ENCODE measurements at places on chromosomes 4 and X. TPM values are rescaled to one million over a fixed set of nuclear protein-coding genes. Genes with fewer than 3 reads are reported as not detected.

- peak; percentile 91 for ATAC-seq
Measured at GRCh38 chr4:152106113-152106763, 345.4 kb upstream of the GATB start.

- ATAC-seq: no peak
Measured at GRCh38 chrX:52933976-52934703, 24.2 kb downstream of the FAM156A start.

Gene LUZP4
- not detected for total RNA-seq

DNA sequence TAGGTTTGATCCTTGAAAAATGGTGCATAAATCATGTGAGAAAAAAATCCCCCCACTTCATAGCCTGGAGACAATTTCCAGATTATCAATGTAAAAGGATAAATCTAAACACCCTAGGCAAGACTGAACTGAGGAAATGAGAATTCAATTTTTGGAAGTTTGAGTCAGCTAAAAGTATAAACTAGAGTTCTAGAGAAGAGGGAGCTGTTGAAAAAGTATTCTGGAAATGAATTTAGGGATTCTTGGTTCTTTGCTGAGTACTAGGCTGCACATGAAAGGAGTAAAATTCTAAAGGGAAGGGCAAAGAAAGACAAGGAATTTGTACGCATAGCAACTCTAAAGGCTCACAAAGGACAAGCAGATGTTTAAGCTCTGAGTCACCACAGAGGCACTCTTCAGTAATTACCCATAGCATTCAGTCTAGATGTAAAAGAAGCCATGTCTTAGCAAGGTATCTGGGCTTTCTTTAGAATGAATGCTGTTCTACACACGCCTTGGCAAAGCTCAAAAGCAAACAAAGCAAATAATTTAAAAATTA lies 896.5 kb downstream of the PDHA2 start:
- no peak for ATAC-seq

DNA sequence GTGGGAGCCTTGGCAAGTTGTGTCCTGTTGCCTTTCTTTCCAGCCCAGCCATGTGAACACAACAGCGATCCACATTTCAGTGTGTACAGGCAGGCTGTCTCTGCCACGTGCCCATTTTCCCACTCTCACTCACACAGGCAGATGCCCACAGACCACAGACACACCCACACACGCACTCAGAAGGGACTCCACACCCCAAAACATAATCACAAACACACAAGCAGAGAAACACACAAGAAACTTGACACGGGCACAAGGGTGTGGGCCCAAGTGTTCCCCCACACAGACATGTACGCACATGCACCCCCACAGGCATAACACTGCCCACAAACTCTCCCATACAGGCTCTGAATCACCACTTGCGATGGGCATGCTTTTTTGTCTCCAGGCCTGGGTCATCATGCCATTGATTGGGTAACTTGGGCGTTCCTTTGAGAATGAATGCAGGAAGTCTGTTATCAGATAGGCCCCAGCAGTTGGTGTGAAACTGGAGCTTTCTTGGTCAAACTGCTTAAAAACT lies 84.3 kb downstream of the NBDY start:
- ATAC-seq: peak; percentile 99

Gene GIMD1
- not detected for total RNA-seq

Gene IL2RG
- 1.9 TPM for total RNA-seq

Gene ERAS
- not detected for total RNA-seq

Gene KLB
- total RNA-seq: 0.32 TPM

GRCh38 chr4:30126351-30126750 lies 593.8 kb upstream of the PCDH7 start:
- no peak for ATAC-seq

DNA sequence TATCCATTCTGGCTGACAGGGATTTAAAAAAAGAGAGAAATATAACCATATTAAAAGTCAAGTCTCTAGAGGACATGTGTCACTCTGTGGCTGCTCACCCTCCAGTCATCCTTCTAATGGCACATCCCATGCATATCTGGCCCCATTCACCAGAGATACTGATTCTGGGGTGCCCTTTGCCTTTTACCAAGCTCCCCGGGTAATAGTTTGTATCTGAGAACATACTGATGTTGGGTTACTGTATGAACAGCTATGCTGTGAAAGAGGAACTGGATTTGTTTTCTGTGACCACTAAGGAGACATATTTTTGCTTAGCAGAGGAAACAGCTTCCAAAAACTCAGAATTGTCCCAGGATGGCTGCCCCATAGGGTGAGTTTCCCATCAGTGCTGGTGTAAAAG lies 56.0 kb downstream of the SAT1 start:
- ATAC-seq: no peak

DNA sequence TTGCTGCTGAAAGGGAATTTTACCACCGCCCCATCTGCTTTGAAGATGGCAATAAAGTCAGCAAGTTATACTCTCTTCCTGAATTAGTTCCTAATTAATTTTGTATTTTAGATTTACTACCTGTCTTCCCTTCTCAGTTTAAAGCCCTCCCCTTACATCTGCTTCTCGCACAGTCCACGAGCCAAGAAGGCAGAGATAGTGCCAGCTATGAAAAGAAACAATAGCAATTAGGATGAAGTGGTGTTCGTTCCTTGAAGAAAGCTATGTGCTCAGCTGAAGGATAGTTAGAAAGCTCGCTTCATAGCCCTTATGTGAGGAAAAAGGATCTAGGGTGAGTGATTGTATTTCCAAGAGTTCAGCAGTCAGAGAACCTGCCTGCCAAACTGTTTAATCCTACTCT lies 1678.8 kb upstream of the TENM3 start:
- no peak for ATAC-seq

Gene SCRG1
- 0.12 TPM for total RNA-seq

- ATAC-seq: no peak
Measured at GRCh38 chr4:90580326-90580725, 453.1 kb downstream of the CCSER1 start.

Gene ANKRD50
- total RNA-seq: 12.8 TPM

GRCh38 chrX:136525738-136526606 lies 6.0 kb upstream of the VGLL1 start:
- ATAC-seq: peak; percentile 81

Gene DUX4
- 0.56 TPM for total RNA-seq

Gene SSX1
- not detected for total RNA-seq

DNA sequence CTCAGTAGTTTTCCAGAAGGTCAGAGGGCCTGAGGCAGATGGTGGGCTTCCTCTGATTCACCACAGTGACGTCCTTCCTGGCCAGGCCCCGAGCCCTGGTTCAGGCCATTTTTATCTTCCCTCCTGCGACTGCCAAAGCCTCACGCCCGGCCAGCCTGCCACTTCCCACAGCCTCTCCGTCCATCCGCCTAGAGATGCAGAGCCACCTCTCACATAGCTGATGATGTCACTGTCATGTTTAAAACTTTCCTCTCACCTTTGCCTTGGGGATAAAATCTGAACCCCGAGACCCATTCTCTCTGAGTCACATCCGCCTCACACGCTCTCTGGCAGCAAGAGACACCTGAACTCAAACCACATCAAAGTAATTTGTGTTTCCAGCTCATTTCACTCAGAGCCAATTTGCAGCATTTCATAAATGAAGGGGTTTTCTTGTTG lies 175.3 kb downstream of the QDPR start:
- peak; percentile 85 for ATAC-seq

GRCh38 chrX:108313669-108314068 lies 124.6 kb downstream of the COL4A6 start:
- no peak for ATAC-seq

- no peak for ATAC-seq
Measured at GRCh38 chrX:115649461-115650063, 88.6 kb downstream of the PLS3 start.

Gene GPRASP2
- 3.1 TPM for total RNA-seq

Gene CCSER1
- total RNA-seq: 1.2 TPM

- peak; percentile 60 for ATAC-seq
Measured at GRCh38 chr4:87270144-87270543, 49.7 kb upstream of the KLHL8 start.

Gene PAPSS1
- 37.5 TPM for total RNA-seq

Gene PDGFRA
- 11.6 TPM for total RNA-seq

All from esophagus mucosa (tissue), 1 donor.